ENCODE measurements at places on chromosomes 7 and 10.
A peak's percentile ranks its signal among the peaks of the same experiment; 100 is the strongest.

GRCh38 chr10:135132-135600, at the start of gene ZMYND11:
Gene ZMYND11 (plus strand): TSS chr10:135455. CDS start chr10:180013, 44,558 bp downstream.
- peak; percentile 20 for DNase-seq

GRCh38 chr10:15742102-15742501, 22.4 kb upstream of the ITGA8 start:
- no peak for DNase-seq

DNA sequence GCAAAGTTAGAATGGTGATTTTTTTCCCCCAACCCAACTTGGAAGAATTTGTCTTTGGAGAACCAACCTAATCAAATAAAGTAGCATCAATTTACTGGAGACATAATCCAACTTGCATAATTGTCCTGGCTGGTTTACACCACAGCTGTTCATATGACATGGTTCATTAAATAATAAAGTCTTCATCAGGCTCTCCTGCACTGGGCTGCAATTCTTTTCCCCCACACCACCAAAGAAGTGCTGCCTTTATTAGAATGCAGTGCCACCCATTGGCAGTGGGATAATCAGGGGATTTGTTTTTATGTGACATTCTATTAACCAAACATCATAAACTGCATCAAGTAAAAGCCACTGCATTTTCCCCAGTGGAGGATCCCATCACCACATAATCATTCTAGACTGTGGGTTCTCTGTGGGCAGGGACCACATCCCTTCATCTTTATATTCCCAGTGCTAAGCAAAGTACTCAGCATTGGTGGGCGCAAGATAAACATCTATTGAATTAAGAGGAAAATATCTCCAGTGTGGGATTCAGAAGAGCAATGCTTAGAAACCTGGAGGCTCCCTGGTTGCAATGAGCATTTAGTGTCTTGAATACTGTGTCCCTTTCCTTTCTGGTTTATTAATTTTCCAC, 322.0 kb downstream of the KCNMA1 start:
- no peak for DNase-seq

DNA sequence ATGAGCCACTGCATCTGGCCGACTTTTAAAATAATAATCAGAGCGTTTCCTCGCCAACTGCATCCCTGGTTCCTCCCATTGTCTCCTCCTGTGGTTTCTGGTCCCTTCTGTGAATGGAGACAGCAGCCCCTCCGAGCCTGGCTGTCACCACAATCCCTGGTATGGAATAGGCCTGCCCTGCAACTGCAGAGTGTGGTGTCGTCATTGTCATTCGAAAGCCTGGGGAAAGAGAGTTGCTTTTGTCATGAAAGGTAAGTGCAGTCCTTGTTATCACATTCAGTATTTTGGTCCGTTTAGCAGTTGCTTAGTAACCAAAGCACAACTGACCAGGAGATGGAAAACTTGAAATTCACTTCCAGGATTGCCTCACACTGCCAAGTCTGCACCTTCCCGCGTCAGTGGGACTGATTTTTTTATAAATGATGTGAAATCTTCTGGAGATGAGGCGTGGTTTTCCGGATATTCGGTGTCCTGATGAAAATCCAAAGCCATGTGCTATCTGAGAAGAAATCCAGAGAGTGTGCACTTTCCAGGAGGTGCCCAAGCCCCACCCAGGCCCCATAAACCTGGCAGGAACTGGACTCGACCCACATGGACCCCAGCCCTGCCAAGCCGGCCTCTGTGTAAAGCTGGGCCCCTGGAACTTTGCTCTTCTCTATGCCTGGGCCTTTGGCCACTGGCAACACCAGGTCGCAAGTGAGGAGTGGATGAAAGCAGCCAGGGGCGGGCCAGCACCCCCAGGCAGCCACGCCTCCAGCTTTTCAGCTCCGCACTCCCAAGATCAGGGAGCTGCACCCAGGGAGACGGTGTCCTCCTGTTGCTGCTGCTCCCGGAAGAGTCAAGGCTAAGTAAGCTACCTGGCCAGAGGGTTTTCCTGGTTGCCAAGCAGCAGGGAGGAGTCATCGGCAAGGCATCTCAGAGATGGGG, 133.7 kb upstream of the SH2B2 start:
- DNase-seq: no peak

- DNase-seq: no peak
Observed at GRCh38 chr10:110034596-110034995, 26.8 kb downstream of the ADD3 start.

- DNase-seq: no peak
Observed at GRCh38 chr10:31468536-31468859, 149.5 kb downstream of the ZEB1 start.

All from NCI-H1105 treated with DMSO at 0.1 percent for 48 hours (cell line).